SW480 (cell line): ENCODE measurements at places on chromosomes 3 and 15.

- DNase-seq: no peak
Measured at GRCh38 chr3:123202451-123202850, 708 bp downstream of the SEC22A start.

DNA sequence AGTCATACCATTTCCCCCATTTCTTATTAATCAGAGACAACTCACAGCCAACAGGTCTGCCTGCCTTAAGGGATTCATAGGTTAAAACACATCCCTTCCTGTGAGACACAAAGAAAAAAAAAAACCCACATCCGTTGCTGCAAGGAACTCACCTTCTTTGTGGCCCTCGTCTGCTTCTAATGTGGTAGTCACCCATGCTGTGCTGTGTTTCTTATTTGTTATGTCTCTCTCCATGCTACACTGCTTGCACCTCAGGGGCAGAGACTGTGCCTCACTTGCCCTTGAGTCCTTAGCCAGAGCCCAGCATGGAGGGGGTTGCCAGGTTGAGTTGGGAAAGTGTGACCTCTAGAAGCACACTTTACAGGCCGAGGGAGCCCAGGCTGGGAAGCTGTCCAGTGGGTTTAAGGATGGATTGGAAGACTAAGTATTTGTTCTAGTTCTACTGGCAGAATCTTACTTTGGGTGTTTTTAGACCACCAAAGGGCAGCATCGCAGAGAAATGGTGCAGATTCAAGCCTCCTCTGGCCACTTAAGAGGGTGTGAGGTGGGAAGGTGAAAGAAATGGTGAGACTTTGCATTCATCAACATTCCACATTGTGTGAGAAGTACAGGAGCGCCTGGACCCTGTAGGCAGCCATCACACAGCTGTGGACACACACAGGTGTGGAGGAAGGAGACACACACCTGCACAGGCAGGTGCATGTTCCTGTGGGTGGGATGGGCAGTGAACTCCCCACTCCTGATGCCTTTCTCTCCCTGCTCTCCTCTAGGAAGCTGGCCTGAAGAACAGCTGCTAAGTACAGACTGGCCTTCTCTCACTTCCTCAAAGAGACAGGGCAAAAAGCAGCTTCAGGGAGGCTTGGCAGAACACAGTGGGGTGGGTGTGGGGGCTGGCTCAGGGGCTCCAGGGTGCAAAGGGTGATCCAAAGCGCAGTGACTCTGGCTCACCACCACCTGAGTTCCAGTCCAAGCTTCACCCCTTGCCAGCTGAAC lies 48.8 kb downstream of the GLB1 start:
- DNase-seq: no peak

GRCh38 chr3:183185696-183186095 lies 23.2 kb upstream of the LAMP3 start:
- DNase-seq: peak; percentile 44

DNA sequence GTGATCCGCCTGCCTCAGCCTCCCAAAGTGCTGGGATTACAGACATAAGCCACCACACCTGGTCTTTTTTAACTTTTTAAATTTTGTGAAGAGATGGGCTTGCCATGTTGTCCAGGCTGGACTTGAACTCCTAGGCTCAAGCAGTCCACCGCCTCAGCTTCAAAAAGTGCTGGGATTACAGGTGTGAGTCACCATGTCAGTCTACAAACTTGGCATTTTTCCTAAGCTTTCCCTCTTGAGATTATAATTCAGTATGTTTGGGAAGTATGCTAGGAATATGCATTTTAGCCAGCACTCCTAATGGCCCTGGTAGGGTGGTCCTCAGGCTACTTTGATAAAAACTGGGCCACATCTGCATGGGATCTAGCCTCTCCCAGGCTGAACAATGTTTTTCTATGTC lies 4.4 kb downstream of the WDR73 start:
- no peak for DNase-seq

GRCh38 chr3:63943678-63944077 lies 31.5 kb upstream of the SCAANT1 start:
- no peak for DNase-seq

- no peak for DNase-seq
Measured at GRCh38 chr3:106068795-106069194, 200.0 kb upstream of the CBLB start.

- no peak for DNase-seq
Measured at GRCh38 chr3:38964646-38965045, 87.1 kb downstream of the SCN11A start.

- no peak for DNase-seq
Measured at GRCh38 chr3:171700653-171701052, 109.6 kb downstream of the PLD1 start.

DNA sequence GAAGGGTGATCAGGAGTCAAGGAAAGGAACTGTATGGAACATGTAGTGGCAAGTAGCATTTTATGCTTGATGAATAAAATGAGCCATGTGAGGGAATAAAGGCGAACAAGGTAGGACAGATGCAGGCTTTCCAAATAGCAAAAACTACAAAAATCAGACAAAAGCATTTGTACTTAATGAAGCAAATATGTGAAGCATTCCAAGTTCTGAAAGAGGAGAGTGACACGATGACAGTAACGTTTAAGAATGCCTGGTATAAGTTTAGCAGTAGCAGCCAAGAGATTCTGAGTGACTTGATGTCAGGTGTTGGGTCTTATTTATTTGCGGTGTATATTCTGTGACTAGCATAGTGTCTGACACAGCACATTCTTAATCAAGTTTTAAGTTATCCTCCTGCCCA lies 408.2 kb upstream of the RASGRP1 start:
- DNase-seq: no peak

DNA sequence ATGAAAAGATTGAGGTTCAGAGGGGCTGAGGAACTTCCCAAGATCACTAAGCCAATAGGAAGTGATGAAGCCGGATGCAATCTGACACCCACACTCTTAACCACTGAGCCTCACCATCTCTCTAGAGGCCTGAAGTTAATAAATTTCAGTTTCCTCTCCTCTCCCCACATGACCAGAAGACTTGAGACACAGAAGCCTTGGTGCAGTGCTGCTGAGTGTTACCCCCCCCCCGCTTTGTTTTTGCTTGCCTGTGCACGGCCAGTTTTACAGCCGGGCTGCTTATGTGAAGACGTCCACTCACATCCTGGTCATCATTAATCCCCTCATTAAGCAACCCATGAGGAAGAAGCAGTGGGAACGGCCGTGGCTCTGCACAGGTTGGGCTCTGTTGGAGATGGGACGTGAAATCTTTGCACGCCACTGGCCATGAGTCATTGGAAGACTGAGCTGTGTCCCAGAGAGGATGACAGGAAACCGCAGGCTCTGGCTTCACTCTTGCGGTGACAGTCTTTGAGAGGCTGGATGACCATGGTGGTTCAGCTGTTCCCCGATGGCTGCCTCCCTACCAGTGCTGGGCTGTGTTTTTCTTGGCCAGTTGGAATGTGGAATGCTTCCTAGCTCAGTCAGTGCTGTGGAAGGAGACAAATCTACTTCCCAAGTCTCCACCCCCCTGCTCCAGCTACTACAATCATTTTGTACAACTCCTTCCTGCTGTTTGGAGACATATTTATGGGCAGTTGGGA lies 232.6 kb upstream of the LRTM1 start:
- peak; percentile 94 for DNase-seq

GRCh38 chr3:63864008-63864964 lies 619 bp downstream of the ATXN7 start:
- peak; percentile 36 for DNase-seq

- no peak for DNase-seq
Measured at GRCh38 chr15:101391431-101391830, 96.4 kb upstream of the SNRPA1 start.

DNA sequence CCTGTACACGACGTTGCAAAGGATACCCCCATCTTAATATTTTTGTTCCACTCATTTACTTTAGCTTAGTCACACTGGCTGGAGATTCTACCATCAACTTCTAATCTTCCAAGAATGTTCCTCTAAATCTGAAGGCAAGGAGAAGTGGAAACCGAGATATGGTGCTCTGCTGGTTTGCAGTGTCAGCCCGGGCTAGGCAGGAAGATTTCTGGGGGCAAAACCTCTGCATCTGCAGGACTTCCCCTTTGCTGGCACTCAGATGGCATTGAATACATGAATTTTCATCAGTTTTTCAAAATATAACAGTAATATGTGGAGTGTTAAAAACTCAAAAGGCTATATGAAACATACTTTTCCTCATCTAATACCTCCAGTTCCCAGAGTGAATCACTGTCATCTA lies 240.4 kb downstream of the RPLP1 start:
- no peak for DNase-seq

DNA sequence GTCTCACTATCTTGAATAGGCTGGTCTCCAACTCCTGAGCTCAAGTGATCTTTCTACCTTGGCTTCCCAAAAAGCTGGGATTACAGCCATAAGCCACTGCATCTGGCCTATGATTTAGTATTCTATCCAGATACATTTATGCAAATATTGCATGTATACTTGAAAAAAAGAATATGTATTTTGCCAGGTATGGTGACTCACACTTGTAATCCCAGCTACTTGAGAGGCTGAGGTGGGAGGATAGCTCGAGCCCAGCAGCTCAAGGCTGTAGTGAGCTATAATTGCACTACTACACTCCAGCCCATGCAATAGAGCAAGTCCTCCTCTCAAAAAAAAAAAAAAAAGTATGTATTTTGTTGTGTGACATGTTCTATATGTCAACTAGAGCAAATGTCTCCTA lies 54.4 kb downstream of the SLC15A2 start:
- no peak for DNase-seq

GRCh38 chr3:129543999-129544398 lies 1.0 kb downstream of the H1-8 start:
- DNase-seq: no peak

- DNase-seq: no peak
Measured at GRCh38 chr3:127889461-127889863, 25.6 kb upstream of the KBTBD12 start.

GRCh38 chr15:67184208-67184925 lies 70.1 kb downstream of the AAGAB start:
- no peak for DNase-seq

DNA sequence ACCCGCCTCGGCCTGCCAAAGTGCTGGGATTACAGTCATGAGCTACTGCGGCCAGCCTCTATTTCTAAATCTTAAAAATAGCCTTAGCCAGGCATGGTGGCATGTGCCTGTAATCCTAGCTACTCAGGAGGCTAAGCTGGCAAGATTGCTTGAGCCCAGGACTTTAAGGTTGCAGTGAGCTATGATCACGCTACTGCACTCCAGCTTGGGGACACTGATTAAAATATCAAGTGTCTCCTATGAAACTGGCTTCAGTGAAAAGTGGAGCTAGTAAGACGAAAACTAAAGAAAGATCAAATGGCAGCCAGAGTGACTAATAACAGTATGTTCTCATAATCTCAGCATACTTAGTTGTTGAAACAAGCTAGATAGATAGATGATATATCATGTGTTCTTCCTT lies 112.5 kb downstream of the STT3B start:
- no peak for DNase-seq

- no peak for DNase-seq
Measured at GRCh38 chr3:161310649-161311423, 60.5 kb downstream of the SPTSSB start.

DNA sequence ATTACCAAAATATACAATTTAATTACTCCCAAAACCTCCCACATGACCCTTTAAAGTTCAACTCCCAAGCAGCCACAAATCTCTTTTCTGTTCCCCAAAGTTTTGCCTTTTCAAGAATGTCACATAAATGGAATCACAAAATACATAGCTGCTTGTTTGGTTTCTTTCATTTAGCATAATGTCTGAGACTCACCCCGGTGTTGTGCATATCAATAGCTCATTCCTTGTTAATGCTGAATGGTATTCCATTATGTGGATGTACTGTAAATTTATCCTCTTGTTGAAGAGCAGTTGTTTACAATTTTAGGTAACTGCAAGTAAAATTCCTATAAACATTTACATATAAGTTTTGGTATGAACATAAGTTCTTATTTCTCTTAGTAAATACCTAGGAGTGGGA lies 15.5 kb downstream of the NAA50 start:
- no peak for DNase-seq

- no peak for DNase-seq
Measured at GRCh38 chr3:23987356-23987755, 42.3 kb downstream of the NR1D2 start.

GRCh38 chr3:44019736-44020135 lies 221.9 kb upstream of the TOPAZ1 start:
- no peak for DNase-seq

GRCh38 chr3:156307704-156308103 lies 187.3 kb downstream of the KCNAB1 start:
- DNase-seq: no peak

- no peak for DNase-seq
Measured at GRCh38 chr15:67225336-67225735, 29.1 kb downstream of the AAGAB start.

DNA sequence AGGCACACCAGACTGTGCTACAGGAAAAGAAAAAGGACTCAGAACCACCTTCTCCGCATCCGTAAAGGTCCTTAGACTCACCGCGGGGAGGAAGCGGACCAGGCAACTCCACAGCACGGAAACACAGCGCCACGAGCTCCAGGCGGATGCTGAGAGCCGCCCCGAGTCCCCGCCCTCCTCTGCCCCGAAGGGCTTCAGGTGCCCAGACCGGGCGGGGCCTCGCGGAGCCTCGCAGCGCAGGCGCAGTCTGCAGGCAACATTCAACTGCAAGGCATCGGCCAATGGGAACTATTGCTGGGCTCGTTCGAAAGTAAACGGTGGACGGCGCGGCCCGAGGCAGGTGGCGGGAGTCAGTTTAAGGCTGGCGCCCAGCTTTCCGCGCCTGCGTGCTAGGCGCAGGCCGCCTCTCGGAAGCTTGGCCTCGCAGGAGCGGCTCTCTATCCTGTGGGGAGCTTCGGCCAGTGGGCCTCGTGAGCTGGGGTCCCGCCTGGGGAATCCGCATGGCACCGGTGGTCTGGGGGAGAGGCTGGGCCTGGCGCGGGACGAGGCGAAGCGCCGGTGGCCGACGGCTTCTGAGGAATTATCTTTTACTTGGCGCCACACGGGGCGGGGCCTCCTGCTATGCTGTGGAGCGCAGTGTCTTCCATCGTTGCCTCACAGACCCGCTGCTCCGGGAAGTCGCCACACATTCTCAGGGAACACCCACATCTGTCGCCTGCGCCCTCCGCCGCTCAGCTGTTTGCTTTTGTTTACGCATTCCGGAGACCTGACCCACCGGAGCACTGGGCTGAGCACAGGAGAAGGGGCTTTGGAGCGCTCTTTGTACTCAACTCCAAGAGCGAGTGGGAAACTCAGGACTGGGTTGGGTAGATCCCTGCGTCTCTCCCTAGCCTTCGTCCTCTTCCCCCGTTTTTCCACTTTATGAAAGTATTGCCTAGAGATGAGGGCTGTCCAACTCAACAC lies at the start of gene TRIM59:
Gene TRIM59 (minus strand): TSS at position 151 of the 963 bp plus-strand sequence. CDS start 10,603 bp downstream, outside the sequence.
- DNase-seq: peak; percentile 93

GRCh38 chr3:149095487-149095886 lies 9.2 kb upstream of the HLTF start:
- no peak for DNase-seq
